Sciatic nerve (tissue), 2 donors: ENCODE measurements at places on chromosomes 2 and 18.

DNA sequence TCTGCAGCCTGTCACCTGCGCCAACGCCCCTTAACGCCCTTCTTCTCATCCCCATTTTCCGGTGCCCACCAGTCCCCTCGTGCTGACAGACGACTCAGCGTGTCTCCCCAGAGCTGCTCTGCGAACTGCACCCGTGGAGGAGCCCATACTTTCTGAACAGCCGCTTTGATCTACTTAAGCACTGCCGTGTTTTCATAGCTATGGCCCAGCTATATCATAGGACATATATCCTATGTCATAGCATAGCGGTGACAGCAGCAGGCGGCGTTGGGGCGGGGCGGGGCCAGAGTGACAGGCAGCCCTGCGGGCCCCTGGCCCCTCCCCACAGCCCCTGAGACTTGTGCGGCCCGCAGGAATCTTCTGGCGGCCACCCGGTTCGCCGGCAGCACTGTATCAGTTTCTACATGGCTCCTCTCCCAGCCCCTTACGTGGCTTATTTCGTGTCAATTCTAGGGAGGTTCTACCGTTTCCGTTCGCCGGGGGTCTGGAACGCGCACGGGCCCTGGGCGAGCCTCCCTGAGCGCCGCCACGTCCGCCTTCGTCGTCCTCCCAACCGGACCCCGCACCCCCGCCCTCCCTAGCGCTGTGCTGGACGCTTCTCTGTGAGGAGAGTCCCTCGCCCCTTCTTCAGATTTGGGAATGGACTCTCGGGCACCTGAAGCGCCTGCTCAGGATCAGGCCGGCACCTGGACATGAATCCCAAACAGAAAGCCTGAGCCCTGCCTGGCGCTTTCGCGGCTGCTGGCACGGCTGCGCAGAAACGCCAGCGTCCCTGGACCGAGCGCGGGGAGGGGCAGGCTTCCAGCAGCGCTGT is 35.4 kb downstream of the PTPN18 start:
- DNase-seq: peak; percentile 84

- no peak for DNase-seq
Measured at GRCh38 chr2:218756599-218757377, 25.2 kb upstream of the CYP27A1 start.

GRCh38 chr2:190682168-190682567 is 33.3 kb downstream of the NAB1 start:
- DNase-seq: no peak

GRCh38 chr2:100009743-100010142 is 132.6 kb downstream of the AFF3 start:
- DNase-seq: no peak

GRCh38 chr2:103859238-103859637 is 994.7 kb upstream of the POU3F3 start:
- no peak for DNase-seq

DNA sequence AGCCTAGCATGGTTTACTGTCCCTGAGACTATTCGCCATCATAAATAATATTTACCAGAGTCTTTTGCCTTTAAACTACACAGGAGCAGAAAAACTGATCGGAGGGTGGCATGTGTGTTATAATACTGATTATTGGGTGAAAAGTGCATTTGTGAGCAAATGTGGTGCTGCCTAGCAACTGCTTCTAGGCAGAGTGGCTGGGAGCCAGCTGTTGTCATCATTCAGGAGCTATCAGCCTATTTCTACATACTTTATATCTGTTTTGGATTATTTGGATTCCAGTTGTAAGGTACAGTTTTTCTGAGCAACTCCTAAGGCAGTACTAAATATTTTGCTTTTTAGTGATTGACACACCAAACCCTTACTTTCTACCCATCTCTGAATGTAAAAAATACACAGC is 75.0 kb upstream of the MSTN start:
- no peak for DNase-seq
